ENCODE measurements at places on chromosomes 12 and 14.

DNA sequence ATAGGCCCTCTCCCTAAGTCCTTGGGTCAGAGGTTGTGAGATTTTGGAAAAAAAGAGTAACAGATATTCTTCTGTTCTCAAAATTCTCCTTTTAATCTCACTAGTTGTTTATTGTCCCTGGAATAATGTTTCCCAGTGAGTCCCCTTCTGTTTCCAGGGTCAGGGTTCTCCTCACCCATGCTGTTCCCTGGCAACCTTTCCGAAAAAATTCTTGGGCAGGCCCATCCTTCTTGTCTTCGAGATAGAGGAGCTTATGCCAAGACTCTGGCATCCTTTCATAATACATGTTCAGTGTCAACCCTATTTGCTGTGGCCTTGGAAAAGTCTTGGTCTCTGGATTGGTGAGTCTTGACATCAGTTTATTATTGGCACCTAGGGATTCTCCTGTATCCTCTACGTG is 212.4 kb upstream of the FAR2 start:
- no peak for DNase-seq

DNA sequence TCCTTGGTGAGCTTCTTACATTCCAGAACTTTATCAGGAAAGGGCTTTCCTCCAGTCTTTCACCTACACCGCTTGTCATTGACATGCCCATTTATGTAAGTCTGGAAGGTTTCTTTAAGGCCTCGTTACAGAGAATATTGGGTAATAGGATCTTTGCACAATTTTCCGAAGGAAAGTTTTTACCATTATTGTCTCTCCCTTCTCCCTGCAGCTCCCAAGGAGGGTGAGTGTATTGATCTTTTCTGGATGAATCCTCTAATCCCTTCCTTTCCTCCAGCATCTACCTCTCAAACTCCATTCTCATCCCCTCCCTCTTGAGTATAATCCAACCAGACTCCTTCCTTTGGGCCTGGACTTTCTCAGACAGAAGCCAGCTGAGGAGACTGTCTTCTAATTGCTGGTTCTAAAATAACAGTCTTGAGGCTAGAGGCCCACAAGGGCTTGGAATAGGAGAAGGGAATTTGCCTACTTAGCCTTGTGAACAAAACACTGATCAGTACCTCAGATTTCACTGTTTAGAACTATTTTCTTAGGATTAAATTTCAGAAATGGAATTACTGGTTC is 21.8 kb downstream of the WNK1 start:
- no peak for DNase-seq

GRCh38 chr12:128905003-128905544 is 51.8 kb downstream of the GLT1D1 start:
- no peak for DNase-seq

- no peak for DNase-seq
These were observed 58.0 kb upstream of the TRHDE start for GRCh38 chr12:72214163-72214562.

DNA sequence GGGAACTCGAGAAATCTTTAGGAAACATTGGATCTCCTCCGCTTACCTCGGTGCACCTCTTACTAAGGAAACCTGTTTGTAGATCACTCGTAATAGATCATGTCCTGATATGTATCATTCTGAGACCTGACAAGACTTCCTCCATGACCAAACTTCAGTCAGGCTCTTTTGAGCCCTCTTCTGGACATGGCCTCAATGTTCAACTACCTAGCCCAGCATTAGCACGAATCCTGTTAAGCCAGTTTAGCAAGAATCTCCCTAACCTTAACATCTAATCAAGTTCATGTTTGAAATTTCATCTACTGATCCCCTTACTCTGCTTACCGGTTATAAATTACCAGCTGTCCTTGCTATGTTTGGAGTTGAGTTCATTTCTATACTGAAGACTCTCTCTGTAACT is 713.9 kb upstream of the USP15 start:
- DNase-seq, result no peak

DNA sequence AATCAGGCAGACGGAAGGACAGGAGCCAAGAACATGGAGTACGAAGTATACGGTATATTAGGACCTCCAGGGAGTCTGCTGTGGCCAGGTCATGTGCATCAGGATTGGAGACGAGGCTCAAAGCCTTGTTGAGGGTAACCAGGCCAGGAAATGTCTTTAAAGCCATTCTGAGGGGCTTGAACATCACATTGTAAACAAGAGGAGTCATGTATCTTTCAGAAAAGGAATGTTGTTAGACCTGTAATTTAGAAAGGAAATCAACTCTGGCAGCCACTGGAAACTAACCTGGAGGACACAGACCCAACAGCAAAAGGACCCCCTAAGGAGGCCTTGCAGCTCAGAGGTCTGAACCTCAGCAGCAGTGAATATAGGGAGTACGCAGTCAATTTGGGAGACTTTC is 7.5 kb downstream of the MAP3K9 start:
- DNase-seq, result no peak

DNA sequence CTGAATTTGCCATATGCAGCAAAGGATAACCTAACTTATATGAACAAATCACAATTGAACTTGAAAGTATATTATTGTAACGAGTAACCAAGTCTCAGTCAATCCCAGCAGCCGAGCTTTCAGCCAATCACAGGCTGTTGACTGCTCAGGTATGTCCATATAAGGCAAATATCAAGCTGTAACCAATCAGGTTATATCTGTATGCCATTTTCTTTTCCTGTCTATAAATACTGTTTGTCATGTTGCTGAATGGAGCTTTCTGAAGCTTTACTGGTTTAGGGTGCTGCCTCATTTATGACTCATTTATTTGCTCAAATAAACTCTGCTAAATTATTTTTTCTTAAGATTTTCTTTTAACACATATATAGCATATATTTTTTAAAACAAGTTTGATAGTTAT is 1059.5 kb downstream of the GALC start:
- DNase-seq, result no peak

DNA sequence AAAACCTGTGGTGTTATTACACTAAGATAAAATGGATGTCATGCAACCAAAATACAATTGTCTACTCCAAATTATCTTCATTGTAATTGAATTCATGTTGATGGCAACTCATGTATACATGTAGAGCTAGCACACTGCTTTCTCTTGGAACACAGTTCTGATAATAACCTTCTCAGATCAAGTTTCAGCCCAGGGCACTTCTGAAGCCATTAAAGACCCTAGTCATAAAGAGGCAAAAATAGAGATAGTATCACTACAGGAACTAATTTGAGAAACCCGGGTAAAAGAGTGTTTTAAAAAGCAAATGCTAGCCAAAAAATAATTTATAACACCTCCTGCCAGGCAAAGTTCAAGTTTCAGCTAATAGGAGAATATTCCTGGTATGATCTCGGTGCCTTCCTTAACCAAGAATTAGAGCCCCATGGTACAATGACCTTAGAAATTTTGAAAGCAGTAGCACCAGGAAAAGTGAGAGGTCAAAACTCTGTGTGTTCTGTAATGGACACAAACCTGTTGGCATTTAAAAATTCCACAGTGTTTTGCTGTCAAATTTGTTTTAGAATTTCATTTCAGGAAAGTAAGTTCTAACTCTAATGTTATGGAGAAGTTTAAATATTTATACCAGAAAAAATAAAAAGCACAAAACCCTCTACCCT is 105.0 kb upstream of the FRMD6 start:
- no peak for DNase-seq

DNA sequence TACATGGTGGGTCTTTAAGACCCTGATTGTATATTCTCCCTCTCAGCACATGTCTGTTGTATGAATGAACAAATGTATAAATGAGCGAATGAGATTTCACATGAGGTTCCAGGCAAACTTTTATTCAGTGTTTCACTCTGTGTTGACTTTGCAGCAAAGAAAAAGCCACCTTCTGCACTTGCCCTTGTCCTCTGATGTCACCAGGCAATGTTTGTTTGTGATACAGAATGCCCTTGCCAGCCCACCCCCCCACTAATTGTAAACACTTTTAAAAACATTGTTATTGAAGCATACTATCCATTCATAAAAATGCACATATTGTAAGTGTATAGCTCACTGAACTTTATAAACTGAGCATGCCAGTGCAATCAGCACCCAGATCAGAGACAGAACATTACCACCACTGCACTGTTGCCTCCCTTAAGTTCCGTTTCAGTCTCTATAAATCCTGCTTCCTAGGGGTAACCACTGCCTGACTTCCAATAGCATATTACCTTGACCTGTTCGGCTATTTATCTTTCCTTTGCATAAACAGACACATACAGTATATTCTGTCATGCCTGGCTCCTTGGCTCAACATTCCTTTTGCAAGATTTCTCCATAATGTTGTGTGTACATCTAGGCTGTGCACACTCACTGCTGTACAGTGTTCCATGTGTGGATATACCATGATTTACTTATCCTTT is 11.3 kb upstream of the LTA4H start:
- no peak for DNase-seq

DNA sequence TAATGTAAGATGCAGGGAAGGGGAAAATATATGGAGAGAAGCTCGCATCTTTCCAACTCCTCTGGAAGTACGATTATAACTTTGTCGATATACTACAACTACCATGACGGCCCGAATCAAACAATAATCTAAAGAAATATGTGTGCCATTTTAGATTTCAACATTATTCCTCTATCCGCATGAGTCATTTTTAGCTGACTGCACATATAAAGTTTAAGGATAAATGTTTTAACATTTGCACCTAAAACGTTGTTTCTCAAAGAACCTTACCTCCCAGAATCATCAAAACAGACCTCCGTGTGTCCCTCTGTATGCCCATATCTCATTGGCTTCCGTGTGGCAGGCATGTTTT is 482 bp downstream of the WDHD1 start:
- DNase-seq, result no peak

DNA sequence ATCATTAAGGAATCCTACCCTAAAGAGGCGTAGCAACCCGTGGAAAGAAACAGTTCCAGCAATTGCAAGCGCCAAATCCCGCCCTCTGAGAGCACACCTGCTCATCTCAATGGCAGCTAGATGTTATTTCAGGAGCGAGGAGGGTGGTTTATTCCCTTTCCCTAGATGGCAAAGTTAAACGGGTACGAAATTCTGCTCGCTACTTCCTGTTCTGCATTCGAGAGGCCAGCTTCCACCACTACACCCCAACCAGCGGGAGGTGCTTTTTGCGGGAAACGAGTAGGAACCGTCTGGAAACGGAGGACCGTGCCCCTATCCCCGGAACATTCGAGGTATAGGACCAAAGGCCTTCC is 536 bp downstream of the VPS29 start:
- DNase-seq, result no peak

DNA sequence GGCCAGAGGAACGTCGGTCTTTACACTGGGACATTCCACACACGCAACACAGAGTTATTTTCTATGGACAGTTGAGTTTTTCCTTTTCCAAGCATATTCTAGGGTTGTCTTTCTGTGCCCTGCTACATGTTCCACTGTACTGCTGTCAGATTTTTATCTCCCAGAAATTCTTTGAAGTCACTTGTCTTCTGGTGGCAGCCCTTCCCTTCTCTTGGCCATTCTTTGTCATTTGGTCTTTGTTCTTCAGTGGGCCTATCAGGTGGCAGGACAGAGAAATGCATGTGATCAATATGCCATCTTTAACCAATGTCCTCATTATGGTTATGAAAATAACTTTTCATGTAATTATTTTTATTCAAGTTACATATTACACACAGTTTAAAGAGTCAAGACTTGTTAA is 36.3 kb downstream of the MARK3 start:
- DNase-seq, result no peak

DNA sequence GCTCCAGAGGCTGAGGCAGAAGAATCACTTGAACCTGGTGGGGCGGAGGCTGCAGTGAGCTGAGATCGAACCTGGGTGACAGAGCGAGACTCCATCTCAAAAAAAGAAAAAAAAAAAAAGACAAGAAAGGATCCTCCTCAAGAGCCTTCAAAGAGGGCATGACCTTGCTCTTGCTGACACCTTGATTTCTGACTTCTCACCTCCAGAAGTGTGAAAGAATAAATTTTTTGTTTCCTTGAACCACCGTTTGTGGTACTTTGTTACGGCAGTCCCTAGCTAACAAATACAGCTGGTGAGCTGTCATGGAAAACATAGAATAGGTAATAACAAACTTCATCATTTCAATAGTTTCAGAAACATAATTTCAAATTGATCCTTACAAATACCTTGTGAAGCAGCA is 1.9 kb upstream of the ACTR10 start:
- no peak for DNase-seq

- DNase-seq, result no peak
These were observed 66.2 kb downstream of the PTGER2 start for GRCh38 chr14:52380294-52380693.

GRCh38 chr14:100988011-100988410 is 84.5 kb upstream of the RTL1 start:
- no peak for DNase-seq

- no peak for DNase-seq
These were observed 116.9 kb downstream of the FGD4 start for GRCh38 chr12:32516230-32516629.

GRCh38 chr12:13196130-13196921 is at the start of gene EMP1:
Gene EMP1 (plus strand): TSS chr12:13196726. CDS start chr12:13211511, 14,785 bp downstream.
- peak; percentile 48 for DNase-seq

DNA sequence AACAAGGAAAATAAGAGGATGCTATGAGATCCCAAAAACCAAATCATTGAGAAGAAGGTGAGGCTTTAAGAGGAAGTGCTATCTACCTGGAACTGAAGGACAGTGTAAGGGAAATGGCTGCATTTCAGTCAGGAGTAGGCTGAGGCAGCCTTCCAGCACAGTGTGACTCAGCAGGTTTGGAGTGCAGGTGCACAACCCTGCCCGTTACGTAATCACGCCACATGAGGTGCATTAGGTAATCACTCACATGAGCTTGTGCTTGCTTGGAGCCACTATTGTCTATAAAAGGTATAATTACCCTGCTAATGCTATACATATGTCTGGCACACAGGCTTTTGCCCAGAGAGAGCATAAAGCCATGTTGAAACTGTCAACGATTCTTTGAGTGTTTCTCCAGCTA is 74.9 kb downstream of the DIO2 start:
- DNase-seq, result no peak

DNA sequence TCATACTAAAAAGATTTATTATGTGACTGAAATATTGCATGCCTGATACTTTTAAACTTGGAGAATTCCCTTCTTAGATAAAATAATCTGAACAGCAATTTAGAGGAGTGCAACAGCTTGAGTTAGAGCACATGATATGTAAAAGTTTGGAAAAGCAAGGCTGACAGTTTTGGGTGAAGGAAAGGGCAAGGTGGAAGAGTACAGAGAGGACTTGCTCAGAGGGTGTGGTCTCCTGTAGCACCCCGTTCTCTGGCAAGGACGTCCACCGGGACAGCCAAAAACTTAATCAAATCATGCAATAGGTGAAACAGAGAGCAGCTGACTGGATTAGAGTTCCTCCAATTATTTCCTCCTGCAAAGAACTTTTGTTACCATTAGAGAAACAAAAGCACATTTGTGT is 65.2 kb upstream of the PDZRN4 start:
- no peak for DNase-seq

- DNase-seq, result no peak
These were observed 37.9 kb downstream of the TSPAN9 start for GRCh38 chr12:3115078-3115477.

- no peak for DNase-seq
These were observed 9.0 kb upstream of the RNU6-7 start for GRCh38 chr14:32192712-32193373.

- no peak for DNase-seq
These were observed 93.1 kb downstream of the GAS2L3 start for GRCh38 chr12:100666588-100666987.

- DNase-seq, result no peak
These were observed 6.7 kb upstream of the NCOR2 start for GRCh38 chr12:124573839-124574786.

- DNase-seq, result no peak
These were observed 13.3 kb upstream of the RGS6 start for GRCh38 chr14:71918955-71919354.

GRCh38 chr12:88371416-88372183 is 208.7 kb downstream of the KITLG start:
- DNase-seq, result no peak

GRCh38 chr14:74945261-74945851 is 10.0 kb downstream of the PGF start:
- no peak for DNase-seq

Measured in activated naive CD4-positive, alpha-beta T cell (primary cell).